ENCODE measurements at places on chromosomes 2 and 18. TPM values are rescaled to one million over a fixed set of nuclear protein-coding genes. Genes with fewer than 3 reads are reported as not detected.

SLC9A2 gene
- under 0.01 TPM for total RNA-seq

GREB1 gene
- total RNA-seq, result 0.09 TPM

NDC80 gene
- 9.8 TPM for total RNA-seq

SP140 gene
- not detected for total RNA-seq

RNF181 gene
- 287 TPM for total RNA-seq

MARS2 gene
- 4.0 TPM for total RNA-seq

CAVIN2 gene
- total RNA-seq, result 128 TPM

IL1R1 gene
- 23.2 TPM for total RNA-seq

RBM43 gene
- 2.8 TPM for total RNA-seq

Measured in endothelial cell of coronary artery (primary cell).